ENCODE measurements at places on chromosomes 1 and 21. TPM values are rescaled to one million over a fixed set of nuclear protein-coding genes. Genes with fewer than 3 reads are reported as not detected.

F13B gene
- polyA plus RNA-seq = not detected

- DNase-seq = no peak
These were observed 40.6 kb downstream of the KCNA2 start for GRCh38 chr1:110565565-110565964.

DNA sequence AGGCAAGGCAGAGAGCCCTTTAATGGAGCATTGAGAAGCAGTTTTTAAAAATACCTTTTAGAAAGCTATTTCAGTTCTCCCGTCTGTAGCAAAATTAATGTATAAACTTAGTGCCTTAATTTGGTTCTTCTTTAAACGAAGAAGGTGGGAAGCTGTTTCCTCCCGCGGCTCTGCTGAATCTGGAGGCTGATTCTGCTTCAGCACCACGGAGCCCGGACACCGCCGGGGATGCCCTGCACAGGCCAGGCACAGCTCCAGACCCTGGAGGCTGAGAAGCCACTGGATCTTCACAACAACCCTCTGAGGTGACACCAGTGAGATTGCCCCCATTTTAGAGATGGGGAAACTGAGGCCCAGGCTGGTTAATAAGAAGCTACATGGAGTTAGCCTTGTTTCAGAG, 175.8 kb upstream of the VAMP3 start:
- DNase-seq = no peak

DNA sequence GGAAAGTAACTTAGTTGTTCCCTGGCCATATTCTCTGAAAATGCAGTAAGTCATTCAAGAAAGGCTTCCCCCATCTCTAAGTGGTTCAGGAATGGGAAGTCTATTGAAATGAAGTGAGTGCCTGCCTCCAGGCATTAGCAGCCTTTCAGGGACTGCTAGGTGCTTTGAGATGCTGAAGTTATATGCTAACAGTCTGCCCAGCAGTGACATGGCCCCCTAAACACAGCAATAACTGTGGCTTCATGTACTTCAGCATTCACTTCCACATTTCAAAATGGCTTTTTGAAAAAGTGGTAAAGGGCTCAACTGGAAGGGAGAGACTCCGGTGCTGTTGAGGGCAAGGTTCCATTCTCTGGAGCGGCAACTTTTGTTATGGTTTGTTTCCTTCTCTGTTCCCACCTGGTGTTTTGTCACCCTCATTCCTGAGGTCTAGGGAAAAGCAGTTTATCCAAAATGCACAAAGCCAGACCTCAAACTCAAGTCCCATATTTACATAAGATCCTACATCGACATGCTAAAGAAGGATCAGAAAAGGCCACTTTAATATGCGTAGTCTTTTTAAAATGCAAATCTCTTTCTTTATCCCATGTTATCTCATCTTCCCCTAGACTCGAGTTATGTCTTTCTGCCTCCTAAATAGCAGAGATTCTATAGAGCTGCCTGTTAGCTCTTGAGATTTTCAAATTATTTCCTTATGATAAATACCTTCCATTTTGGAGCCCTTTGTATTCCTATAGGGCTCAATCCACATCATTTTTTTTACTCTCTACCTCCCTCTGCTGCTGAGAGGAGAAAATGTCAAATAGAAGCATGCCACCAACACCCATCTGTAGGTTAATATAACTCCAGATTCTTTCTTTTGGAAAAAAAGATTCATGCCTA, 34.2 kb upstream of the LRRC8C start:
- DNase-seq = no peak

DNA sequence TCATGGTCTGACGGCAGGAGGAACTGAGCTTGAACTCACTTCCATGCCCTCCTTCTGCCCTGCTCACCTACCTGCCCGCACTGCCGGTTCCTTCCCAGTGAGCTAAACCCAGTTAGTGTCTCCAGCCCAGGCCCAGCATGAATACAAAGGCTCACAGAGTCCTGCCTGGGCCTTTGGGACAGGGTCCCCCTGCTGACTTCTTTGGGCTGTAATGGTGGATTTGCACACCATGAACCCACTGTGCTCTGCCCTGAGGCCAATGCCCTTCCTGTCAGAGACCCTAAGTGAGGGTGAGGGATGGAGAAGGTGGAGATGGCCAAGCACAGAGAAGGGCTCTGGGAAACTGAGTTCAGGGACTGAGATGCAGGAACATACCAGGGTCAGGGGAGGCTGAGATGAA, 153.4 kb downstream of the PCP4 start:
- no peak for DNase-seq
